ENCODE measurements at places on chromosomes 3 and 15.

- DNase-seq, result peak; percentile 79
Measured at GRCh38 chr3:185976977-185977678, 39.3 kb upstream of the TRA2B start.

- no peak for DNase-seq
Measured at GRCh38 chr15:28116521-28117431, 17.7 kb upstream of the OCA2 start.

DNA sequence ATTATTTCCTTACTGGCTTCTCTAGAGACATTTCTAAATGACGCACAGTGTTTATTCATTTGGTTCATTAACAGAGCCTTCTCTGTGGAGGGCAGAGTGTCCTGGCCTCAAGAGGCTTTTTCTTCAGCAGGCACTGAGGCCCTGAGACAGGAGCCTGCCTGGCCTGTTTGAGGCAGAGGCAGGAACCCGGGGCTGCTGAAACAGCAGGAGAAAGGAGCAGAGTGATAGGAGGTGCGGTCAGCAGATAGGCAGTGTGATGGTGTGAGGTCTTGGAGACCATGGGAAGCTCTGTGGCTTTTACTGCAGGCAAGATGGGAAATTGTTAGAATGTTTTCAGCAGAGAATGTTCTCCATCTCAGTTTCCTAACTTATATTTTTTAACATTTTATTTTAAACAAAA is 358.2 kb downstream of the FEZF2 start:
- DNase-seq, result no peak

GRCh38 chr3:130699765-130700164 is 46.9 kb downstream of the PIK3R4 start:
- no peak for DNase-seq

DNA sequence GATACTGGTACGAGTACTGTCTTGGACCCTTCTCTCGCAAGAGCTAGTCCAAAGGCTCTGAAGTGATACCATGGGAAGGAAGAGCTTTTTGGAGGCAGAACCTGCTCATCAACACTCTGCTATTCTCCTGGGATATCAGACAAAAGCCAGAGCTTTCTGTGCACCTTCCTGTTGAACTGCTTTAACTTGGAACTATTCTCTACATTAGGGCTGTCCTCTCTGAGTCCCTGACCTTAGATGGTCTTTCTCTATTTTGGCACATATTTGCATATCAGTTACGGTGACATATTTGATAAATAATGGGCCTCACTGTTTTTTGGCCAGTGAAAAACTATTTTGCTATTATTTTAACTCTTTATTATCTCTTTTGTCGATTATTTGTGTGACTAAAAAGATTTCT is 146.9 kb downstream of the TIGIT start:
- no peak for DNase-seq

DNA sequence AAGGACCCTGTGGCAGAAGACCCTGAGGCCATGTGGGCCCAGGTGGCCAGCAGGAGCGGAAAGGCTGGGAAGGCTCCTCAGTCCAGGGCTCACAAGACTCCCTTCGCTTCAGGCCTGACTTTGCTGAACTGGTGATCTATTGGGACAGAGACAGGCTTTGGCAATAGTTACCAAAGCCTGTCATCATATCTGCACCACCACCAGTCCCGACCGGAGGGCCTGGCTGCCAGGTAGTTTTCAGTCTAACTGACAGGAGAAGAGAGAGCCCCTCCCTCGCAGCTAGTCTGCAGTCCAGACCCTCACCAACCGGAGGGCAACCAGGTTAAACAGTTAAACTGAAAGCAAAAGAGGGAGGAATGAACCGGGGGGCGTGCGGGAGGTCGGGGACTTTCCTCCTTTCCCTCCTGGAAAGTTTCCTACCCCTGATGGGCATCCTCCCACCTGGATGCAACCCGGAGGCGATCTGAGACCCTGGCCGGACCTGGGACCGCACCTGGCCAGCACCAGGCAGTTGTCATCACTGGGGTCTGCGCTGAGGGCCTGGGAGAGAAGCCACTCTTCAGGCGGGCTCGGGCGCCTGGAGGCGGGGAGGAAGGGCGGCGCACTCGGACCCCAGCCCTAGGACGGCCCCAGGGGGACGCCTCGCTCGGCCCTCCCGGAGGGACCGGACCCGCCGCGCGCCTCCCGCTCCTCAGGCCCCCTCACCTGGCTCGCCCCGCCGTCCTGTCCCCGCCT is 435 bp downstream of the RAB27A start:
- DNase-seq, result no peak

DNA sequence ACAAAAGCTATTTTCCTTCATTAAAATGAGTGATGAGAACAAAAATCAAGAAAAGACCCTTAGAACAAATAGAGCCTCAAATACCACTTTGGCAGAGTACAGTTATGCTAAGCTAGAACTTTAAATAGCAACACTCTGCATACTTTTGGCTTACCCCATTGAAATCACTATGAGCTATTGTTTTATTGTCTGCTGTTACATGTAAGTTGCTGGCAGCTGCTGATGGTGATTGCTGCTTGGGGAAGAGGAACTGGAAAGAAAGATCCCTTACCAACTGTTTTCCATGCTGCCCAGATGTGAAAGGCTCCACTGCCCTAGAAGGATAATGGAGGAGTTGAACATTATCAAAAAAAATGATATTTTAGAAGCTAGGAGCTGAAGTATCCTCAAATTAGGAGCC is 135.4 kb downstream of the SYNPR start:
- DNase-seq, result no peak

- no peak for DNase-seq
Measured at GRCh38 chr3:106420628-106421027, 551.8 kb upstream of the CBLB start.
